Breast epithelium (tissue), 4 donors: ENCODE measurements at places on chromosomes 3 and 15.

- no peaks in the 10 kb centered on the region for H3K27me3 ChIP-seq
- no peak for DNase-seq
- H3K4me1 ChIP-seq: no peaks in the 10 kb centered on the region
- no peaks in the 10 kb centered on the region for H3K36me3 ChIP-seq
- H3K4me3 ChIP-seq: peak overlapping the region; percentile 88
These were observed 340 bp downstream of the TMEM44 start for GRCh38 chr3:194632809-194633348.

DNA sequence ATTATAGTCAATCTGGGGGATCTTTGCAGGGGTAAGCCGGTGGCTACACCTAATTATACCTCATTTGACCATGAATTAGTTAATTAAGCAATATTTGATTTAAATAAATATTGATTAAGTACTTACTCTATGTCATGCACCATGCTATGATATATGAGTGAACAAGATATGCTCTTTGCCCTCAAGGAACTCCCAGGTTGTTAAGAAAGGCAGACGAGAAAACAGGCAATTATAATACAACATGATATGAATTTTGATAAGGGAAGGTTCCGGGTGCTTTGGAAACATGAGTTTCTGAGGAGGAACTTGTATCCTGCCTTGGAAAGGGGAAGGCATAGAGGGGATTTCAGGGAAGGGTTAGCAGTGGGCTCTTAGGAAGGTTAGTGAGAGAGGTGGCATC is 412.9 kb downstream of the WDR72 start:
- no peaks in the 10 kb centered on the region for H3K36me3 ChIP-seq
- no peak overlapping the region for H3K27ac ChIP-seq
- no peak overlapping the region for H3K4me3 ChIP-seq
- no peaks in the 10 kb centered on the region for H3K27me3 ChIP-seq
- DNase-seq: no peak

DNA sequence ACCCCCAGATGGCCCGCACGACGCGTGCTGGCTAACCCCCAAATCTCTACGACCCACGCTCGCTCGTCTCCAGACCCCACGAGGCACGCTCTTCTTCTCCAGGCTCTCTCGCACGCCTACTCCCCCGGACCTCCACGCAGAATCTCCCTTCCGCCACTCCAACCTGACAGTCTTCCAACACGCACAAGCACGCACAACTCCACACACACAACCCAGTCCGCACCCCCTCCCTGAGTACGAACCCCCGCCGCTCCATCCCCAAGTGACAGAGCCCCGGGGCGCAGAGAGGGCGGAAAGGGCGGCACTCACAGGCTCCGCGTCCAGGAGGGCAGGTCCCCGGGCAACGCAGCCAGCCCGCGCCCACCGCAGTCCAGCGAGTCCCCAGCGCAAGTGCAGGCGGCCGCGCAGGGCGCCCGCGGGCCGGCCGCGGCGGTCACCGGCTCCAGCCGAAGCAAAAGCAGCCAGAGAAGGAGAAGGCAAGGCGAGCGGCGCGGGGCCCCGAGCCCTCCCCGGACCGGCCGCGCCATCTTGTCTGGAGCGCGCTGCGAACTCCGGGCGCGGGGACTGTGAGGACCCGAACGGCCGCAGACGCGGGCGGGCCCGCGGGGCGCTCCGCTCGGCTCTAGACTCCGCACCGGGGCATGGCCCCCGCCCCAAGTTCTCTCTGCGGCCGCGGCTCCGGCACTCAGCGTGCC is 794 bp downstream of the LRIG1 start:
- no peak for DNase-seq
- H3K27me3 ChIP-seq: no peaks in the 10 kb centered on the region
- no peaks in the 10 kb centered on the region for H3K36me3 ChIP-seq

DNA sequence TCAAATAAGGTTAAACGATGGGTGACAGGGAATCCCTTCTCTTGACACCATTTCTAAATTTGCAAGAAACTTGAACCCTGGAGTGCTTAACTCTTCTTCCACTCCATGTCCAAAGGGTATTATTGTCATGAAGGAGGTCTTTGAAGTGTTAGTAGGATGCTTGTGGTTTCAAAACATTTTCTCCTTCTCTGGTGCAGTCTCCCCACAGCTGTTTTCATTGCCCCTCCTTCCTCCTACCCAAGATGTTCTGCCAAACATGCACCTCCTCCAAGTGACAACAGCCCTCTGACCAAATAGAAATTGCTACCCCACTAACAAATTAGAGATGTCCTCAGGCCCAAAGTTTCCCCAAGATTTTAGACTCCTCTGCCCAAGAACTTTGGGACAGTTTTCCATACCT is 151.4 kb downstream of the POLR2M start:
- H3K36me3 ChIP-seq: no peaks in the 10 kb centered on the region
- H3K27ac ChIP-seq: no peak overlapping the region
- no peaks in the 10 kb centered on the region for H3K27me3 ChIP-seq
- H3K4me1 ChIP-seq: no peaks in the 10 kb centered on the region
- no peak for DNase-seq

DNA sequence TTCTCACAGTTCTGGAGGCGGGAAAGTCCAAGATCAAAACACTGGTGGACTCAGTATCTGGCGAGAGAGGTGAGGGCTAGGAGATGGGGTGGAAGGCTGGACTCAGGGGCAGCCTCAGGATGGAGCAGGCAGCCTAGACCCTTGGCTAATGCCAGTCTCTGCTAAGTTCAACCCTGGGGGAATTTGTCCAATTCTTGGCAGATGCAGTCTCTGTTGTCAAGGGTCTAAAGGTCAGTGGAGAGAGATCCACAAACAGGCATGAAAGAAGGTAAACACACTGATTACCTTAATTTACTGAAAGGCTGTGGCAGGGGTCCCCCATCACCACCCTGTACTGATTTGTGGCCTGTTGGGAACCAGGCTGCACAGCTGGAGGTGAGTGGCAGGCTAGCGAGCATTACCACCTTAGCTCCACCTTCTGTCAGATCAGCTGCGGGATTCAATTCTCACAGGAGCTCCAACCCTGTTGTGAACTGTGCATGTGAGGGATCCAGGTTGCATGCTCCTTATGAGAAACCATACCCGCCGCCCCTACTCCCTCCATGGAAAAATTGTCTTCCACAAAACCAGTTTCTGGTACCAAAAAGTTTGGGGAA is 32.5 kb upstream of the RHCG start:
- H3K4me3 ChIP-seq: no peak overlapping the region
- H3K27me3 ChIP-seq: no peaks in the 10 kb centered on the region
- no peak for DNase-seq
- no peaks in the 10 kb centered on the region for H3K36me3 ChIP-seq

GRCh38 chr3:67083277-67083676 is 85.2 kb downstream of the KBTBD8 start:
- H3K27me3 ChIP-seq: no peaks in the 10 kb centered on the region
- no peak overlapping the region for H3K4me3 ChIP-seq
- H3K27ac ChIP-seq: no peak overlapping the region
- no peaks in the 10 kb centered on the region for H3K36me3 ChIP-seq
- no peaks in the 10 kb centered on the region for H3K4me1 ChIP-seq

DNA sequence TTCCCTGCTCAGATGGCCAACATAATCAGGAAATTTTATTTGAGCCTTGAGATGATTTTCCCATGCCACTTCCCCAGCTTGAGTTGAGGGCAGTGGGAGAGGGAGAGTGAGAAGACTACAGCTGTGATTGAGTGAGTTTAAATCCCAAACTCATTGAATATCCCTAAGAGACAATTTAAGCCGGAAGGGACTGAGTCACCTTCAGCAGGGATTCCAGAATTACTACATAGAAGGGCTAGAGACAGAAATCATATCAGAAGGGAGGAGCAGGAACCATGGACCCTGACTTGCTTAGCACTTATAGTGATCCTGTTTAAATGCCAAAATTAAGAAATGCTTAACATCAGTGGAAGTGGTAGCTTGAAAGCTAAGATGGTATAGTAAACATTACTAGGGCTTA is 312.2 kb upstream of the SLCO3A1 start:
- no peak overlapping the region for H3K27ac ChIP-seq
- H3K4me3 ChIP-seq: no peak overlapping the region
- H3K4me1 ChIP-seq: no peaks in the 10 kb centered on the region
- no peak for DNase-seq

- H3K4me1 ChIP-seq: no peaks in the 10 kb centered on the region
- H3K36me3 ChIP-seq: no peaks in the 10 kb centered on the region
- H3K27me3 ChIP-seq: no peaks in the 10 kb centered on the region
- DNase-seq: no peak
These were observed 92.5 kb downstream of the ADAMTS17 start for GRCh38 chr15:100249096-100249815.

DNA sequence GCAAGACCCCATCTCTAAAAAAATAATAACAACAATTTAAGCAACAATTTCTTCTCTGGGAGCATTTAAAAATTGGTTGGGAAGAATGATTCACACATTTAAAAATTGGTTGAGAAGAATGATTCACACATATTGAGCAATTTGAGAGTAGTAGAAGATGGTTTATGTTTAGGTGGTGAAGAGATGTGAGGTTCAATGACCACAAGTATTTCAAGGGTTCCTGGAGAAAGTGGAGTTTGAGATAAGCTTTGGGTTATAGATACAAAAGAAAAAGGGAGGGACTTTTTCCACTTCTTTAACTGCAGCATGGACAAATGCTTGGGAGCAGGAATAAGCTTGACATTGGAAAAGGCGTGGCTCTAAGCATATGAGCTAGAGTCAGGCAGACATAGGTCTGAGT is 145.7 kb upstream of the NPHP3 start:
- H3K27me3 ChIP-seq: no peaks in the 10 kb centered on the region
- H3K27ac ChIP-seq: no peak overlapping the region
- H3K4me1 ChIP-seq: no peaks in the 10 kb centered on the region
- DNase-seq: no peak

DNA sequence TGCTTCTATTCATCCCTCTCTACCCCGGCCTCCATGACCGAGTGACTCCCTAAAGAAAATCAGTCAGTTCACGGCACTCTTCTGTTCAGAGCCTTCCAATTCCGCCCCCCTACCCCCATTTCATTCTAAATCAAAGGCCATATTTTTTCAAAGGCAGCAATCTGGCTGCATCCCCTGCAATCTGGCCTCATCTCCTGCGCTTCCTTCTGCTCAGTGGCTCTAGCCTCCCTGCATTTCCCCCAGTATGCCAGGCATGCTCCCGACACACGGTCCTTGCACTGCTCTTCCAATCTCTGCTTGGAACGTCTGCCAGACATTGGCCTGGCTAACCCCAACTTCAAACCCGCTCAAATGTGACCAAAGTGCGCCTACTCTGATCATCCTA is 67.7 kb downstream of the EXOG start:
- no peak overlapping the region for H3K27ac ChIP-seq
- no peak overlapping the region for H3K4me3 ChIP-seq
- DNase-seq: no peak
- H3K27me3 ChIP-seq: no peaks in the 10 kb centered on the region

GRCh38 chr3:156264771-156265170 is 144.4 kb downstream of the KCNAB1 start:
- no peak for DNase-seq
- H3K4me3 ChIP-seq: no peak overlapping the region

GRCh38 chr3:130916507-130917167 is 22.8 kb downstream of the ATP2C1 start:
- no peak overlapping the region for H3K27ac ChIP-seq
- no peaks in the 10 kb centered on the region for H3K4me1 ChIP-seq
- no peaks in the 10 kb centered on the region for H3K27me3 ChIP-seq
- DNase-seq: no peak
- H3K4me3 ChIP-seq: no peak overlapping the region
- no peaks in the 10 kb centered on the region for H3K36me3 ChIP-seq

- no peaks in the 10 kb centered on the region for H3K4me1 ChIP-seq
- no peak for DNase-seq
- no peaks in the 10 kb centered on the region for H3K27me3 ChIP-seq
- H3K4me3 ChIP-seq: no peak overlapping the region
- no peaks in the 10 kb centered on the region for H3K36me3 ChIP-seq
- no peak overlapping the region for H3K27ac ChIP-seq
These were observed 145.4 kb downstream of the EPHA3 start for GRCh38 chr3:89252860-89253259.

DNA sequence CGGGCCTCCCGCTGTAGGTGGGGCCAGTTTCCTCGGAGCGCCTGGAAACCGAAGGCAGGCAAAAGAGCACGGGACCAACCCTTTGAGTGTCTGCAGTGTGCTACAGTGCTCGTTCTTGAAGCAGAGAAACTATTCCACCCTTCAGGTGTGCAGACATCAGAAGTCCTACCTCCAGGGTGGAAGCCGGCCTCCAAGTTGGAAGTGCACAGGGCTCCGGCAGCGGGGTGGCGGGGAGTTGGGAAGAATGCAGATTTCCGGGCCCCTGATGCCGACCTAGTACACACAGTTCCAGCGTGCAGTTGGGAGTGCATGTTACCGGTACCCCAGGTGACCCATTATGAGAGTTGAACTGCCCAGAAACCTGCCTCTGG is 3.0 kb downstream of the KLF13 start:
- no peak for DNase-seq
- H3K36me3 ChIP-seq: no peaks in the 10 kb centered on the region
- peak overlapping the region; percentile 70 for H3K4me3 ChIP-seq
- no peaks in the 10 kb centered on the region for H3K27me3 ChIP-seq
- peak overlapping the region; percentile 98 for H3K27ac ChIP-seq

- no peaks in the 10 kb centered on the region for H3K27me3 ChIP-seq
- no peak for DNase-seq
- H3K4me3 ChIP-seq: no peak overlapping the region
- H3K27ac ChIP-seq: no peak overlapping the region
These were observed 140.1 kb downstream of the STAC start for GRCh38 chr3:36520241-36521006.

DNA sequence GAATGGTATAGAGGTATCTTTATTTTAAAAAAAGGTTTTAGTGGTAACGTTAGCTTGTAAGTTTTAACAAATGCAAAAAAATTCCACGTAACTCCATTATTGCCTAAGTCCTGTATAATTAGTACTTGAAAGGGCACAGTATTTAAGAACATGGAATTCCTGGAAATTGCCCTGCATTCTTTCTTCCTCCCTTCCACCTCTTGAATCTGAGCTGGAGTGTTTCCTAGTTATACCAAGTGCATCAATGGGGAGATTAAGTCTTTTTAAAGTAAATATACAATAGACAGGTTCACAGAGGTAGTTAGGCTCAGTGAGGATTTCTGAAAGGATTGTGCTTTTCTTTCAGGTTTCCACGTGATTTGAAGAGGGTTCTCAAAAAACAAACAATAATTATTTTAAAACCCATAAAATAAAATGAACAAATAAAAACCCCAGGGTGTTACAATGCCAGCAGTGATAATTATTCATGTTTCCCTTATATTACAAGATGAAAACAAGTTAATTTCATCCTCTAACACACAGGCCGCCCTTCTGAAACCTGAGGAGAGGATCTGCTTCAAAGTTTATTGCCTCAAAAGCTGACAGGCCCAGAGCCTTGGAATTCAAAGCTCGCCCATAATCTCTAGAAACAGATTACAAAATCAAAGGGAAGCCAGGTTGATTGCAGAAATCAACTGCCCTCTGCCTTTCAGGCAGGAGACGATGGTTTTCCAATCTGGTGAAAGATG is 128.8 kb upstream of the LMOD3 start:
- no peaks in the 10 kb centered on the region for H3K4me1 ChIP-seq
- H3K27me3 ChIP-seq: no peaks in the 10 kb centered on the region
- H3K27ac ChIP-seq: no peak overlapping the region
- H3K4me3 ChIP-seq: no peak overlapping the region
- DNase-seq: no peak

GRCh38 chr15:89385596-89386331 is 51.1 kb upstream of the POLG start:
- H3K4me3 ChIP-seq: no peak overlapping the region
- H3K4me1 ChIP-seq: peaks cover 7% of the 10 kb centered on the region
- H3K27me3 ChIP-seq: no peaks in the 10 kb centered on the region

- H3K4me1 ChIP-seq: no peaks in the 10 kb centered on the region
- no peaks in the 10 kb centered on the region for H3K36me3 ChIP-seq
- H3K4me3 ChIP-seq: no peak overlapping the region
- no peak for DNase-seq
- H3K27ac ChIP-seq: peak overlapping the region; percentile 78
These were observed 30.4 kb downstream of the NXPE3 start for GRCh38 chr3:101809178-101810021.

GRCh38 chr3:141457624-141458236 is 29.1 kb upstream of the RASA2 start:
- no peaks in the 10 kb centered on the region for H3K4me1 ChIP-seq
- H3K4me3 ChIP-seq: no peak overlapping the region
- no peaks in the 10 kb centered on the region for H3K36me3 ChIP-seq
